ENCODE measurements at places on chromosomes 7 and 10.

DNA sequence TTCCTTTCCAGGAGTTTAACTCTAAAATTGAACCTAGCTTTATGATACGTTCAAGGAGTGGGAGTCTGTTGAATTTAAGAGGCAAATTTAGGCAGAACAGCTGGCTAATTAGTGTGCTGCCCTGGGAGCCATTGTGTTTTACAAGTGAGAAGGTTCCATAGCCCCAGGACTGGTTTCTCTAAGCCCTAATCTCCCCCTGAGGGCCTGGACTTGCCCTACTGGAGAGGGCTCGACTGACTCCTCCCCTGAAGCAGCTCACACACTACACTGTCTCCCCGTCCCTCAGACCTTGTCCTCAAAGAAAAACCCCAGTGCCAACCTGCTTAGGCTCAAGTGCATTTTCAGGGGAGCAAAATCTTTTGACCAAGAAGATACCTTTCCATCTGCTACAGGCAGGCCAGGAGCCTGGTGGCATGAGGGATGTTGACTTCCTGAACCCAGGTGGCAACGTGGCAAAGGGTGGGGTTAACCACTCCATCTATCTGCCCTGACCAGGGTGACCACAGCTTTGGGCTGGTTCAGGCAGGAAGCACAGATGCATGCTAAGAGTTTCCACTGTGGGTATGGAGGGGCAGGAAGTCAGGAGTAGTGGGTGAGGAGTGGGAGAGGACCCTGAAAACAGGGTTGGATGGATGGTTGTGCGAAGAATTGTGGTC is 68.9 kb upstream of the CARD11 start:
- DNase-seq, result no peak

DNA sequence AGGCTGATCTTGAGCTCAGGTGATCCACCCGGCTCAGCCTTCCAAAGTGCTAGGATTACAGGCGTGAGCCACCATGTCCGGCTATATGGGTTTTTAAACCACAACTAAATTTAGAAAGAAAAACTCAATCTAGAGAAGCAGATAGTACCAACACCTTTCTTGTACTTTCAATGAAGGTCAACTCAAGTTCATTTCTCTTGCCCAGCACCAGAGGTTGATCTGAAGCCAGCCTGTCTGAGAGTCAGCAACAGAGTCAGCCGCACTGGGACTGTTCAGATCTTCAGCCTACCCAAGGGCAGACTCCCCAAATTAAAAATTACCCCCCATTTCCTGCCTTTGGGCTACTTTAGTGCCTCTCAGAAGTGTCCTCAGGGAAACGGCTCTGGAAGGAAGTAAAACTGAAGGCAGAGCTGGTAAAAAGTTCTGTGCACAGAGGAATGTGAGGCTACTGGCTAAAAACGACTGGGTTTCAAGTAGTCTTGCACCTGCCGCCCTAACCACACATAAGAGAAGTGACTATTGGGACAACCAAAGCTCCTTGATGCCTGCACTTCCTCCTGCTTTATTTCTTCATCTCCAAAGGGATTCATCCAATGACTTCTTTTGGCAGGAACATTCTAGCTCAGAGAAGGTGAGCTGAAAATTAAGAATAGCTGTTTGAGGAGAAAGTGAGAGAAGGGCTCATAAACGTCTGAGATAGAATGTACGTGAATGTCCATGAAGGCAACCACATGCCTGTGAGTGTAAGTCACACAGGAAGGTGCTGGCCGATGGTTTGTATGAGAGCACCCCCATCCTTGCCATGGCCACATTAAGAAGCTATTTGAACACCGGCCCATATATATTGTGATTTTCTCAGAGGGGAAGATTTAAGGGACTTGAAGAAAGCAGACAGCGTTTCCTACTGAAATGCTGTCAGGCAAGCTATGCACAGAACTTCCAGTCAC is 142.4 kb upstream of the PRR15 start:
- no peak for DNase-seq

- DNase-seq, result no peak
Measured at GRCh38 chr7:99011706-99012404, 132.1 kb downstream of the SMURF1 start.

DNA sequence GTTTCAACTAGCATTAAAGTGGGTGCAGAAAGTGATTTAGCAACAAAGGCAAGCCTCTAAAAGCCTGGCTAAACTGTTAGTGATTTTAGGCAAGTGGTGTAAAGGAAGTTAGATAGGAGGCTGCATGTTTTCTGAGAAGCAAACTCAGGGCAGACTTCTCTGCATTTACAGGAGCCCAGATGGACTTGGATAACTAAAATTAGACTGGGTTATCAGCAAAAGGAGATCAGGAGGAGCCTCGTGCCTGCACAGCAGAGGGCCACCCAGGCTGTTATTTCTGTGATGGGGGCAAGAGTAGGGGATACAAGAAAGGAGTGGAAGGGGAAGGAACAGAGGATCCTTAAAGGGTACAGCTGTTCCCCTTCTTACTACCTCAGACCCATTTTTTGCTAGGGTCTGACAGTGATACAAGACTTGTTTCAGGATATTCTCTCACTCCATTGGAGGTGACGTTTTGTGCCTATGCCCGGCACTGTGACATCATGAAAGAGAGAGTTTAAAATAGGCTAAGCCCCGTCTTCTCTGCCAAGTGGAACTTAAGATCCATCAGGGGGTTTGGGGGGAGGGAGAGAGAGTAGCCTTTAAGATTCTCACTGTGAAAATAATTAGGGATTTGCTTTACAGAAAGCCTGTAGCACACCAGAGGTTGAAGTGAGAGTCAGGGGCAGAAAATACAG is 49.6 kb upstream of the PDCD4 start:
- DNase-seq, result no peak

DNA sequence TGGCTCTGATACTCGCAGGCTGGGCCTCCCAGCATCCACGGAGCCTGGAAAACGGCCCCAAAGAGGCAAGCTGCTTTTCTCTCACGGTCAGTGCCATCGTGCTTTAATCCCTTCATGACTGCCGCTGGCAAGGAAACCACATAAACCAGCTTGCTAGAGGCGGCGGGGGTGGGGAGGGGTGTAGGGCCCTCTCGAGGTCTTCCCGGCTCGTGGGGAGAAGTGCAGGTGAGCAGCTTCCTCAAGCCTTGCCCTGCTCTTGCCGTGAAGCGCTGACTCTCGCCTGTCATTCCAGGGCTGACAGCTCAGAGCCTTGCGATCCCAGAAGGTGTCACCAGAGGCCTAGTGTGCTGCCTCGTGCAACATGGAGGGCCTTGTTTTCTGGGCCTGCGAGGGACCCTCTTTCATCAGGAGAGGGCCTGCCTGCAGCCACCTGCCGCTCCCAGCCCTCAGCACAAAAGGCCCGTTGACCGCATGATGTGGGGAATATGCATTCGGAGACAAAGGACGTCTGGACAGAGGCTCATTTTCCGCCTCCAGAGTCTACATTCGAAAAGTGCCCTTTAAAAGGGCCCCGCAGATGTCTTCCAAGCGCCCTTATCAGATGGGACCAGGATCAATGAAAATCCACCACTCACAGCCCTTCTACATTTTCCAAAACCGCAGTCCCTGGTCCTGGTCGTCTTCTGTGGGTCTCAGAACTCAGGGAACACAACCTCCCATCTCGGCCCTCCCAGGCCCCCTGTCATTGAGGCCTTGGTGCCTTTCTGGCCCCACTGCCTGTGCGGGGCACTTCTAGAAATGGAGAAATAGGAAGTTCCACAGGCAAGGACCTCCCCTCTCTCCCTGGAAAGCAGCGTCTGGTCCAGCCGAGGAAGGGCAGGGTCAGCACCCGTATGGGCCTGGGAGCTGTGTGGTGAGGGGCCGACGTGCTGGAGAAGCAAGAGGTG is 58.7 kb downstream of the ZRANB1 start:
- no peak for DNase-seq

DNA sequence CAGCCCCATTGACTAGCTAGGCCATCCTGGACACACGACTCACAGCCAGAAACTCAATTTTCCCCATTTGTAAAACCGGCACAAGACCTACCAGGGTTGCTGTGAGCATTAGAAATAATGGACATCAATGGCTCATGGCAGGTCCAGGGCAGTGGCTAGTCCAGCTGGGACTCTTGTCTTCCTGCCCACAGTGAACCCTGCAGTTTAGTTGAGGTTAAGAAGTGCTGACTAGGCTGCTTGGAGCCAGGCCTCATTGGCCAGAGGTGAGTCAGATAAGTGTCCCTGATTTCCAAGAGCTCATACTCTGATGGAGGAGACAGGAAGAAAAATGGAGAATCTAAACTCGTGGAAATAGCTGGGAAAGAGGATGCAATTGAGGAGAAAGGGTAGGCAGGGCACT is 123.4 kb upstream of the ZNF92 start:
- no peak for DNase-seq
